ENCODE measurements at places on chromosomes 16 and 17.
A peak's percentile ranks its signal among the peaks of the same experiment; 100 is the strongest.

- no peak for DNase-seq
Measured at GRCh38 chr17:32798938-32799337, 78.0 kb downstream of the MYO1D start.

- DNase-seq: no peak
Measured at GRCh38 chr16:87145181-87146176, 171.7 kb downstream of the C16orf95 start.

DNA sequence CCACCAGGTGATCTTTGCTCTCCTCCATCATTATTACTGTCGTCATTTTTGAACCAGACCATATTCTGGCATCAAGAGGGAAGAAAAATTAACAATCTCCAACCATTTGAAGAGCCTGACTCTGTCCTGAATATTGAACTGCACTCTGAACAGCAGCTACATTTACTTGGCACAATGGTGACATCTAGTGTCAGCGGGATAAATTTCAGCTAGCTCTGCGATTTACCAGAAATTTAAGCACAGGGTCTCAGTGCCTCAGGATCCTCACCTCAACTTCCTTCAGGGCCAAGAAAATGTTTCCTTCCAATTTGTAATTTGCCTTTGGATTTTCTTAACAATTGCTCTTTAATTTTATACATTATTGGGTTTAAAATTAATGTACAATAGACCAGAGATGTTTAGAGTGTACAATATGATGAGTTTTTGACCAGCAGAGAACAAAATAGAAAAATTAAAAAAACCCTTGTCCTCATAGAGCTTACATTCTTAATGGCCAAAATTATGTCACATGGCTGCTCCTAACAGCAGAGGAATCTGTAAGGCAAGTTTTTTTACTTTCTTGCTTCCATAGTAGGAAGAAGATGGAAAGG is 10.7 kb upstream of the ZNF19 start:
- peak; percentile 23 for DNase-seq

DNA sequence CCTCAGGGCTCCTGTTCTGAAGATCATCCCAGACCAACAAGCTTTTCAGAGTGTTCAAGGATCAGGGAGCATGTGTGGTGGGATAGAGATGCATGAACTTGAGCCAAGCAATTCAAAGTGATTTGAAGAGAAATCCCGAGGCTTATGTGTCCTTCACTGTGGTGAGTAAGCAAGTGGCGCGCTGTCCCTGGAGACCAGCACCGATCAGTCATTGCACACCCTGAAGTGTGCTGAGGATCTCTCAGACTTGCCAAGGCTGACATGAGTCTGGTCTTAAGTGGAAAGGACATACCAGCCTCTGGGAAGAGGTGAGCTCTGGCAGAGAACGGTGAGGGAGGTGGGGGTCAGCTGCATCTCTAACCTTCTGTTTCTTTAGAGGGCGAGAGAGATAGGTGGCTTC is 43.8 kb upstream of the CDH13 start:
- DNase-seq: no peak

DNA sequence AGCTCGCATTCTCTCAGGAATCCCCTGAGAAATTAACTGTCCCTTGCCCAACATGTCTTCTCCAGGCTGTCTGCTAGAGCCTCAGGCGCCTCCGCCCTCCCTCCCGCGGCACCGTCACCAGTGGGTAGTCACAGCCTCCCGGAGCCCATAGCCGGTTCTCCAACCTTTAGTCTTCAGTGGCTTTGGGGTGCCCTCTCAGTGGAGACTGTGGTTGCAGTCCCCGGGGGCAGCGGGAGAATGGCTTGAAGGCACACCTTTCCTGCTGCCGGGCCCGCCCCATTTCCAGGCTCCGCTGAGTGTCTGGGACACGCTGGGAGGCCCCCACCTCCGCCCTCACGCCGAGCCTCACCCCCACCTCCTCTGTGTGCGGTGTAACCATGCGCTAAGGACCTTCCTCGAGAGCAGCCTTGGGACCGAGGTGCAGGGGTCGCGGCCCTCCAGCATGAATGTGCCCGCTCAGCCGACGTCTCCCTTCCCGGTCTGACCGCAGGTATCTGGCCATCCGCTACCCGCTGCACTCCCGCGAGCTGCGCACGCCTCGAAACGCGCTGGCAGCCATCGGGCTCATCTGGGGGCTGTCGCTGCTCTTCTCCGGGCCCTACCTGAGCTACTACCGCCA is 1.7 kb downstream of the GALR2 start:
- no peak for DNase-seq

DNA sequence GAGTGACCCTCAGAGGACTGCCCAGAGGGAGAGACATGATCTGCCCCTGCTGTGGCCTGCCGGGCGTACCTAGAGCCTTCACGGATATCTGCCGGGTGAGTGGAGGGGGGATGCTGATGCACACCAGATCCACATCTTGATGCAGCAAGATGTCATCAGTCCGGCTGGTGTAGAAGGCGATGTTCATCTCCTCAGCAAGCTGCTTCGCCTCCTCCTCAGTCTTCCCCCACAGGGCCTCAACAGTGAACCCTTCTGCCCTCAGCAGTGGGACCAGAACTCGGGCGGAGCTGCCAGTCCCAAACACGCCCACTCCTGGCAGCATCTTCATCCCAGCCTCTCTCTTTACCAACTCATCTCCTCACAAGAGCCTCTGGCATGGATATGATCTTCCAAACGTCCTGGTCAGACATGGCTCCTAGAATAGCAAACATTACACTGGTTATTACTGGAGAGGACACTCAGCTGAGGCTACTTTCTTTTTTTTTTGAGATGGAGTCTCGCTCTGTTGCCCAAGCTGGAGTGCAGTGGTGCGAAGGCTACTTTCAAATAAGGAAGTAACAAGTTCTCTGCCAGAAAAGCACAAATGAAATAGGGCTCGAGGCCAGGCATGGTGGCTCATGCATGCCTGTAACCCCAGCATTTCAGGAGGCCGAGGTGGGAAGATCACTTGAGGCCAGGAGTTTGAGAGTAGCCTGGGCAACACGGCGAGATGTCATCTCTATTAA is 18.9 kb downstream of the C16orf86 start:
- no peak for DNase-seq

GRCh38 chr17:6787081-6787693 is 11.2 kb downstream of the FBXO39 start:
- no peak for DNase-seq

- peak; percentile 69 for DNase-seq
Measured at GRCh38 chr16:50747207-50747956, 5.5 kb downstream of the CYLD start.

- DNase-seq: no peak
Measured at GRCh38 chr16:80936410-80936809, 70.3 kb downstream of the CMC2 start.

DNA sequence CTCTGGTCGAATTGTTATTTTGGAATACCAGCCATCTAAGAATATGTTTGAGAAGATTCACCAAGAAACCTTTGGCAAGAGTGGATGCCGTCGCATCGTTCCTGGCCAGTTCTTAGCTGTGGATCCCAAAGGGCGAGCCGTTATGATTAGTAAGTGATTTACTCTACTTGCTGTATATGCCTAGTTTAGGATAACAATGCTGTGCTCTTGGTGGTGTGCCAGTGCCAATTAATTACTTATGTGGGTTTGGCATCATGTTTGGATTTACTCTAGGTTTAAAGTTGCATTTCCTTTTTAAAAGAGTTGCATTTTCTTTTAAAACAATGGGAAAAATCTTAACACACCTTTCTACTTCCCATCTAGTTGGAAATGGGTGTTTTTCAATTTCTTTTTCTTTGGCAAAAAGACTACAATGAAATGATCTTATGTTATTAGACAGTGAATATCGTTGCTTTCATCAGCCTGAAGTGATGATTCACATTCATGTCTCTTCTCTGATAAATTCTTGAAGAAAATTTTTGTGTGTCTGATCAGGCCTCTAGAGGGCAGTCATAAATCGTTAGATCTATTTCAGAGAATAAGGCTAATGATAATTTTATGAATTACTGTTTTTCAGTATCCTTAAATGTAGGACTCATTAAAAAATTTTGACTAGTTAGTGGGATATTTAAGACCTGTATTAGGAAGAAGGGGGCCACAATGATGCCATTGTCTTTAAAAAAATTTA is 5.6 kb downstream of the SF3B3 start:
- DNase-seq: no peak

GRCh38 chr17:53949473-53950090 is 126.9 kb downstream of the KIF2B start:
- no peak for DNase-seq
